ENCODE measurements at places on chromosomes 6 and 20. TPM values are rescaled to one million over a fixed set of nuclear protein-coding genes. Genes with fewer than 3 reads are reported as not detected.

DNA sequence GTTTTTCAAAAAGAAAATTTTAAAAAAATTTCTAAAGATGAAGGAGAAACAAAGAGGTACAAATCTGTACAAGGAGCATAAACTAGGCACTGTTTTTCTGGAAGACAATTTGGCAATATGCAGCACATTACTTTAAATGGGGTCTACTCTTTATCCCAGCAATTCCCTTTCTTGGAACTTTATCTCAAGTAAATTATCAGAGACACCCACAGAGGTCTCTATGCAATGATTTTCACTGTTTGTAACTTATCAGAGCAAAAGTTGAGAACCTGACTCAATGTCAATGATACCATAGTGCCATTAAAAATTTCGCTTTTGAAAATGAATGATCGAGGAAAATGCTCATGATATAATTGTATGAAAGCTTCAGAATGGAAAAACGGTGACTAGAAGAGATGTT lies 35.7 kb downstream of the SLC22A23 start:
- no peak for DNase-seq

FAM209B gene
- total RNA-seq, result not detected

DNA sequence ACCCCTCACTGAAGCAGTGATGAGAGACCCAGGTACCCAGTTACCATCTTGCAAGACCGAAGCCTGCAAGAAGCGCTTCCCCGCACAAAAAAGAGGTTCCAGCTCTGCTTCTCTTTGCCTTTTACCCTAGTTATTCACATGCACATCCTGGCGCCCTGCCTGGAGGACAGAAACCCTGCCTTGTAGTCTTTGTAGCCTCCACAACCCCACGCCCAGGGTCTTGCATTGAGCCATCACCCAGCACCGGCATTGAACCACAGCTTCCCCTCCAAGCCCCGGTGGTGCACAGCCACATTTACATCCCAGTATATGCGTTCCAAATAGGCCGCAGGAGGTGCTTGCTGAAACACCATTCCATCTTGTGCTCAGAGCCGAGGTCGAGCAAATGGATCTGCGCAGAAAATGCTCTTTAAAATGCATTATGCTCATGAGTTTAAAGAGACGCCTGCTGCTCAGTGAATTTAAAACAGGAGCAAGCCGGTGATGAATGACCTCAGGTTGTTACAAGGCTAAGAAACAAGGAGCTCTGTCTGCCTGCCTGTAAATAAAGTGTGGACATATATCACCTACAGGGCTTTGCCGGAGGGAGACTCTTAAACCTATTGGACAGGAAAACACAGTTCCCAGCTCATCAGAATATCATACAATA lies 61.7 kb downstream of the GNAS-AS1 start:
- DNase-seq, result no peak

DNA sequence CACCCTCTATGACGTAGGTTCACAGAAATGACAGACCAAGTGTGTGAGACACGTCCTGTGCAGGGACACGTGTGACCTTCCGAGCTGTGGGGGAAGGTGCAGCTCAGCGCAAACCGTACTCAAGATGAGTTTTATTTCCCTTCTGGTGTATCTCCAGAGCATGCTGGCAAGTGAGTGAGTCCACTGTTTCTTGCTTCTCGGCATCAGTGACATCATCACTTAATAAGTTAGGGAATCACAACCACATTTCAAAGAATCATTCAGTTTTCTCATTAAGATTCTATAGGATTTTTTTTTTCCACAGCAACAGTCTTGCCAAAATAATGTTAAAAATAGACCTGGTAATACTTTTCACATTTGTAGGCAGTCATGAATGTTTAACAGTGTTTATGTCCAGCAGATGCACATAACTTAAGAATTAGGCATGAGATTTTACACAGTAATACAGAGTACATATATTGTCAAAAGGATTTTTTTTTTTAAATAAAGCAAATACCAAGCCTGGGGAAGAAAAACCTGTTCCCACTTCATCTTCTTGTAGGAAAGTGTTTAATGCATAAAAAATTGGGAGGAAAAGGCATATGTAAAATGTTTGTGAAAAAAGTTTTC lies 417.8 kb downstream of the CDC5L start:
- no peak for DNase-seq

DNA sequence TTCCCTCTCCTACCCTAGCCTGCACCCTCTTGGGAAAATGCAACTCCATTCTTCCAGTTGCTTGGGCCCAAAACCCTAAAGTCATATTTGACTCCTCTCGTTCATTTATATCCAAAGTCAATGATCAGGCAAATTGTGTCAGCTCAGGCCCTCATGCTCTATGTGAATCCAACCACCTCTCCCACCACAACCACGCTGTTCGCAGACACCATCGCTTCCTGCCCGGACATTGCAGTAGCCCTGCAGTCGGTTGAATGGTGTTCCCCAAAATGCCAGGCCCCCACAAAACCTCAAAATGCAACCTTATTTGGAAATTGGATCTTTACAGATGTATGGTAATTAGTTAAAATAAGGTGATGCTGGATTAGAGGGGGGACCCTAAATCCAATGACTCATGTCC lies 98.3 kb downstream of the PREX1 start:
- DNase-seq, result no peak

CGA gene
- total RNA-seq, result 5.5 TPM

DNA sequence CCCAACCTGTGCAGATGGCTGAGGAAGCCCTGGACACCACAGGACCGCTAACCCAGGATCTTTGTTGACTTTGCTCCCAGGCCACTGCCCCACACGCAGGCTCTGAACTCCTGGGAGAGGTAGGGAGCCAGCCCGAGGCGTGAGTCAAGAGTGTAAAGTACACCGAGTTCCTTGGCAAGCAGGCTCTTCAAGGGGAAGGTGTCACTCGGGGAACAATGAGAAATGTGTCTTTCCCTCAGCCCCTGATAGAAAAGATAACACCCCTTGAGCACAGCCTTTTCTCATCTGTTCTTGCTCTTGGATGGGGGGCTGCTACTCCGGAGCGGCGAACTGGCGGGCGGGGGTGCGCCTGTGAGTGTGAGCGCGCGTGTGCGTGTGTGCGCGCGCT lies 472 bp upstream of the EDN3 start:
- no peak for DNase-seq

GRCh38 chr20:22946596-22946995 lies 88.5 kb upstream of the SSTR4 start:
- no peak for DNase-seq

- no peak for DNase-seq
Measured at GRCh38 chr6:113142671-113143174, 714.4 kb upstream of the MARCKS start.

ENPP3 gene
- total RNA-seq, result not detected
